ENCODE measurements at places on chromosomes 2 and 18.
A peak's percentile ranks its signal among the peaks of the same experiment; 100 is the strongest.

DNA sequence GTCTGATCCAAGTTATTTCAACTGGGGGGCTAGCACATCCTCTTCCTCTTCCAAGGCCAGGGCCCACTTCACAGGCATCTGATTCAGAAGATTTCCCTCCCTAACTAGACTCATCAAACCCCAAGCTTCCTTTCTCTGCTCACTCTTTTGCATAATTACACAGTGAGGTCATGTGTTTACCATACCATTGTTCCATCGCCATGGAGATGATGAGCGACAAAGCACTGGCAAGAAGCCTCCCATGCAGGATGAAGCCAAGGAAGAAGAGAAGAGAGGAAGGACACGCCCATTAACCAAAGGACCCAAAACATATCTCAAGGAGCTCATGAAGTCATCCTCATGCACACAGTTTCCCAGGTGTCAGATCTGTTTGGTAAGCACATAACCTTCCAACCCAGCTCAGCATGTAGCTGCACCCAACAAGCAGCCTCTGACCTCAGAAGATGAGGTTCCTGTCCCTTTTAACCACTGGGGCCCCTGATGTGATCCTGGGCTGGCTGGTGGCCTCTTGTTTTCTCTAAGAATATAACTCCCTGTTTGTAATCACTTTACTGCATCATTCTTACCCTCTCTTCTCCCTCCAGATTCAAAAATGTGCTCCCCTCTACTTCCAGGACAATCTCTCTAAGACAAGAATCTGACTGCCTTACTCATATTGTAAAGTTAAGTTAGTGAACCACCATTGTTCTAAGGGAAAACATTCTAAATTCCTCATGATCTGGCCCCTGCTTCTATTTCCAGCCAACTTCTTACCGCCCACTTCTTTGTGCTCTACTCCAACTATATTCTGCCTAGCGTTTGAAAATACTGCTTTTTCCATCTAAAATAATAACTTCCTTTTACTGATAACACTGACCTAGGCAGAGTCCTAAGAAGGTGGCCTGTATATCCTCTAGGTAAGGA is 190.1 kb downstream of the TTC32 start:
- no peak for DNase-seq

DNA sequence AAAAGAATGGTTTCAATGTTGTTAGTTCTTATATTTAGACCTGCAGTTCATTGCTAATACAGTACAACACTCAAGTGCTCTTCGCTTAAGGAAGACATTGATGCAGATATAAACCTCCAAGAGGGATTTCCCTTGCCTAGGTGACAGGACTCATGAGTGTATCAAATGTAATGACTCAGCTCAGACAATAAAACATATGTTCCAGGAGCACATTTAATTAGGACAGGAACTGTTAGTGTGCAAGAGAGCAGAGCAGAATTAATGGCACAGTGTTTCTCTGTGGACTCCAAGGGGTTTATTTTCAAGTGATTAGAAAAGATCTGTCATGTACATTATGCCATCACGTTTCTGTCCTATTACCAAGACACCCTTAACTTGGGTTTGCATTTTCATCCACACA is 375.0 kb downstream of the LRRTM4 start:
- DNase-seq, result peak; percentile 49

GRCh38 chr2:211900000-211900399 is 638.6 kb downstream of the ERBB4 start:
- no peak for DNase-seq

DNA sequence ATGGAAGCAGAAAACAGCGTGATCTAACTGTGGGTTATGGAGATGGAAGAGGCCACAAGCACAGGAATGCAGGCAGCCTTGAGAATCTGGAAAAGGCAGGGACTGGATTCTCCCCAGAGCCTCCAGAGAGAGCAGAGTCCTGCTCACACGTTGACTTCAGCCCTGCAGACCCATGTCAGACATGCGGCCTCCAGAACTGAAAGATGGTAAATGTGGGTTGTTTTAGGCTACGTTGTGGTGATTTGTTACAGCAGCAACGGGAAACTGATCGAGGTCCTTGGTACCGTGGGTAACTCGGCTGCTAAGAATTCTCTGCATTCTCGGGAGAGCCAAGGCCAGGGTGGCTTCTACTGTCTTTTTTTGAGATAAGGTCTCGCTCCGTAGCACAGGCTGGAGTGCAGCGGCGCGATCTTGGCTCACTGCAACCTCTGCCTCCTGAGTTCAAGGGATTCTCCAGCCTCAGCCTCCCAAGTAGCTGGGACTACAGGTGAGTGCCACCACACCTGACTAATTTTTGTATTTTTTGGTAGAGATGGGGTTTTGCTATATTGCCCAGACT is 97.1 kb downstream of the ACKR3 start:
- DNase-seq, result no peak

- DNase-seq, result peak; percentile 88
These were observed at the start of gene TCF7L1 for GRCh38 chr2:85132834-85133637. TSS of gene TCF7L1 (plus strand) at chr2:85133392. CDS start at chr2:85133685, 293 bp downstream.

GRCh38 chr2:190648289-190649034 is 421 bp upstream of the NAB1 start:
- DNase-seq, result peak; percentile 92

- no peak for DNase-seq
These were observed 286.7 kb upstream of the LRRTM1 start for GRCh38 chr2:80591233-80591632.

DNA sequence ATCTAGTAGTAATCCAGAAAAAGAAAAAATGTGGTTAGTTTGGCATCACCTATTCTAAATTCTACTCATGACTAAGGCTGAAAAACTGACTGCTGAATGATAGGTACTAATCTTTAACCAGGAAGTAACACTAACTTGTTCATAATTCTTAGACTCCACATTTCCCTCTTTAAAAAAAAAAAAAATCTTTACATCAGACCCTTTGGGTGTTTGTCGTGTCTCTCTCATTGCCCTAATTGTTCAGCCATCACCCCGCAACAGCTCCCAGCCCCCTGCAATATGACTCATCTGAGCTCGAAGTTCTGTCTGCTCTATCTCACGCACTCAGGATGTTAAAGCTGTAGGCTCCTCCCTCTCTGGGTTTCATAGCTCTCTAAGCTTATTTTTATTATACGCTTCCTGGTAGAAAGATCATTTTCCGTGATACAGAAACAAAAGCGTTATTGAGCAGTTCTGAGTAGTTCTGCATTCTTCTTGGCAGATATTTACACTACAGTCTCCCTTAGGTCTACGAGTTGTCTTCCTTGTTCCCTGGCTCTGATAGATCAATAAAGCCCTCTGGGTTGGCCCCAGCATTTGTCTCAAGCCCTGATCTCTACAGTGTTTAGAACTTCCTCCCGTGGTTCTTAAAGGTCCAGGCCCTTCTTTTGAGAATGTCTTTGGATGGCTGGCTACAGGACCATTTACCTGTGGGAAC is 95.6 kb downstream of the TNFRSF11A start:
- DNase-seq, result no peak

GRCh38 chr2:207525296-207525695 is 4.5 kb upstream of the CREB1 start:
- no peak for DNase-seq

DNA sequence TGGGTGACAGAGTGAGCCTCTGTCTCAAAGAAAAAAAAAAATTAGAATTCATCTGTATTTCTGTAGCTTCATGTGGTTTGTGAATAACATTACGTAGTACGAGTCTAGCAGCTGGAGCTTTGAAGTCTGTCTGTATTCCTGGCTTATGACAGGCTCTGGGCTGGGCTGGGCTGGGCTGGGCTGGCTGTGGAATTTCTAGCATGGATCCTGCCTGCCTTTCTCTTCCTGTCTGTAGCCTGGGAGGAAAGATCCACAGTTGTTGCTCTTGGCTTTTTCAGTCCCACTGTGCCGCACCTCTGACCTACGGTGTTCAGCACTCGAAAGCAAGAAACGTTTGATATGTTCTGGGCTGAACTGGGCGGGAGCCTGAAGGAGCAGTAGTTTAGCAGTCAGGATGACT is 55.4 kb downstream of the BOLA3 start:
- no peak for DNase-seq

DNA sequence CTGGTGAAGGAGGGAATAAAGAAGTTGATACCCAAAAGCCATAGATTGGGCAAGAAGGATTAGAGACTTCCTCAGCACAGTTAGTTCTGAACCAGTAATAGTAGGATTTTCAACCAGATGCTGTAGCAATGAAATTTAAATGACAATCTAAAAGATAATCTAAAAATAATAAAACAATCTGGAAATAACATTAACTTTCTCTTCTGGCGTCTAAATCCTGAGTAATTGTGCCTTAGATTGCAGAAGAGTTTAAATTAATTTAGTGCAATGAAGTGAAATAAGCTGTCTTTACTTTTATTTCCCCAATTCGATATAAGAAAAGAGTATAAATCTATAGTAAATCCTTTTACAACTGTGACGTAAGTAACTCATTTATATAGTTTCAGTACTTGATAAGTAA is 186.8 kb upstream of the DOK6 start:
- DNase-seq, result no peak

- DNase-seq, result no peak
These were observed 65.8 kb upstream of the CELF4 start for GRCh38 chr18:37631422-37631821.

DNA sequence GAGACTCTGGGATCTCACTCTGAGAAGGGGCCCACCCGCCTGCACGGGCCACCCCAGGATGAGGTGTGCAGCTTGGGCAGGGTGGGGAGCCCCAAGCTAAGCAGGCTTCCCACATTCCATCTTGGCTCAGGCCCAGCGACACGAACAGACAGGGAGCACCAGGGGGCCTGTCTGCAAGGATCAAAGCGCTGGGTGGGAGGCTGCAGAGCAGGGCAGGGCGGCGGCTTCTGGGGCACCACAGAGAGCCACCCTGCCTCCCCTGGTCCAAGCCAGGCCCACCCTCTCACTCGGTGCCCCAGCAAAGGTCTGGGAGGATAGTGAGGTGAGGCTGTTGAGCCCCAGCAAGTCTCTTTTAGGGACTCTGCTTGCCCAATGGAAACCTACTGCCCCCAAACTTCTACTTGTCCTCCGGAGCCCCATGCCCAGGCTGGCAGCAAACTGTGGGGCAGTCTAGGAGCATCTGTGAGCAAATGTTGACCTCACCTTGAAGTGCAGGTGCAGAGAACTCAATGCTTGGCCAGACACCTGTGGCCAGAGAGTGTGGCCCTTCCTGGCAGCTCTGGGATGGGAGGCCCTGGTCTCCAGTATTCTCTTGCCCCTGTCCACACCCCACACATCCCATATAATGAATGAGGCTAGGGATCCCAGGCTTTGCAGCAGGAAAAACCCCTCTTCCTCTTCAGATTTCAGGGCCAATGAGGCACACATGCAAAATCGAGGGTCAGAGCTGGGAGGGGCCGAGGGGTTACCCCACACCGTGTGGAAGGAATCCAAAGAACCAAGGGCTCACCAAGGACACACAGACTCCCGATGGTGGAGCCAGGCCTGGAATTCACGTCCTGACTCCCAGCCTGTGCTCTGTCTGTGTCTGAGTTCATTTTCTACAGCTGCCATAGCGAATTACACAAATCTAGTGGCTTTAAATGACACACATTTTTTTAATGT is 18.8 kb upstream of the GLI2 start:
- no peak for DNase-seq

- DNase-seq, result no peak
These were observed 209.0 kb upstream of the COPS8 start for GRCh38 chr2:236876642-236877041.

DNA sequence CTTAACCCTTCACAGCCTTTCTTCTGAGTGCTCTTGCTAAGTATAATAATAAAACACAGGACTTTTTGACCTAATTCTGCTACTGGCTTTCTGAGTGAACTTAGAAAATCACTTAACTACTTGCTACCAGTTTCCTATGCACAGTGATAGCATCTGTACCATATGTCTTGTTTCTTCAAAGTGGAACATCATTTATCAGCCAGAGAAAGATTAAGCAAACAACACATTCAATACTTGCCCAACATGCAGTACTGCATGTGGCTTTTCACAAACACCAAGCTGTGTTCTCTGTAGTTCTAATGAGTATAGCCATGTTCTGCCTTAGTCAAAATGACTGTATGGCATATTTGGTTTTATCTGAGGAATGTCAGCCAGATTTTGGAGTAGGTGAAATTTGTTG is 1286.6 kb upstream of the ZEB2 start:
- peak; percentile 23 for DNase-seq

GRCh38 chr2:59684771-59685166 is 868.7 kb downstream of the BCL11A start:
- DNase-seq, result no peak

GRCh38 chr2:136124805-136125204 is 6.9 kb upstream of the CXCR4 start:
- no peak for DNase-seq

- no peak for DNase-seq
These were observed 4.5 kb downstream of the RAB31 start for GRCh38 chr18:9712611-9713010.

GRCh38 chr2:157336137-157337010 is 10.8 kb upstream of the ERMN start:
- DNase-seq, result peak; percentile 81

DNA sequence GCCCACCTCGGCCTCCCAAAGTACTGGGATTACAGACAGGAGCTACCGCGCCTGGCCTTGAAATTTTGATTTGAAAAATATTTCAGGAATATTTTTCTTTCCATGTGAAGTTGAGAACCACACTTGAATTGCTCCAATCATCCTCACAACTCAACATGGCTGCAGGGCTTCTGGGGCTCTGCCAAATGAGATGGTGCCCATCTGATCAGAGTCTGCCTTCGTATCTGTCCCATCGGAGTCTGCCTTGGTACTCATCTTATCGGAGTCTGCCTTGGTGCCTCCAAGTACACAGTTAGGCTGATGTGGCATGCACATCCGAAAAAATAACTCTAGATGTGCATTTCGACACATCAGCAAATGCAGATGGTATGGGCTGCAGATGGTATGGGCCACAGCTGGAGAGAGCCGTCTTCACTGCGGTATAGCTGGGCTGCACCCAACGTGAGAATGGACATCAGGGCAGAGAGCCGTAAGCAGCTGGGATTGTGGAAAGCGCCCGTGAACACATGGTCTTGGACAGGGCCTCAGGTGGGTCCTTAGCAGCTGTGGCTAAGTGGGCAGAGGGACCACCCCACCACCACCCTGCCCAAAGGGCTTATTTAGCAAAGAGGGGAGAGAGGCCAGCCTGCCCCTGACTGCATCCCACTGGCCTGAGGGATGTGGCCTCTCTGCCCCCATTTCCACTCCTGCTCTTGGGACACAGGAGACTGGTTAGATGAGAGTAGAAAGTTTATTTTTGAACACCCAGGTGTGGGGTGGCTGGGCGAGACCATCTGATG is 52.1 kb upstream of the RBM44 start:
- no peak for DNase-seq
